DMS153 (cell line): ENCODE measurements at places on chromosomes 2 and 18.
A peak's percentile ranks its signal among the peaks of the same experiment; 100 is the strongest.

DNA sequence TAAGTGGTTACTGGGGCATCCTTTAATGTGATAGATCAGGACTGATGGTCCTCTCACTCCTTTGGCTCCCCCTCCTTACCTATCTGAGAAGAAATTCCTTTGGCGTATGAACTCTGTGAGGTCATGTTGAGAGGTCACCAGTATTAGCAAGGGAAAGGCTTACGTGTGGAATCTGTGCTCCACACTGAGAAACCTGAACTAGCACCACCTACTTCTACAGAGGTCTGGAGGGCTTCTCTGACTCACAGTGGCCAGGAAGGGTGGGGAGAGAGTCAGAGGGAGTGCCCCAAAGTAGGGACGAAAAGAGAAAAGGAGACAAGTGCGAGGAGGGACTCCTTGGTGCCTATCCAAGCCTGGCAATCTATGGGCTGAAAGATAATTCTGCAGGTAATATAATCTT, 348.6 kb downstream of the TNS1 start:
- DNase-seq: no peak

- DNase-seq: no peak
Measured at GRCh38 chr18:75962036-75962572, 532.9 kb downstream of the ZNF516 start.

GRCh38 chr2:73285159-73285739, 971 bp upstream of the FBXO41 start:
- DNase-seq: no peak

DNA sequence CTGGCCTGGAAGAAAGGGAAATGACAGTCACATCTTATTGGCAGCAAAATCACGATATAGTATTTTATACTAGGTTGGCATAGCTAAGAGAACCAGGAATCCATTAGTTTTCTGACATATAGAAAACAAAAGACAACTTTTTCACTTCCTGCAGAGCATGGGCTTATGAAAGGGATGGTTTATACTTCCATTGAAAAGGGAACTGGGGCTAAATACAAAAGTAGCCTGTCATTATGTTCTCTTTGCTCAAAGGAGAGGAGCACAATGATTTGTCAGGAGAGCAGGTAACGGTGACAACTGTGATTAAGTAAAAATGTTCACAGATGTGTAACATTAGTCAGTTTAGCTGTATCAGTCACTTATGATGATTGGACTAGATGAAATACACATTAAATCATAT, 46.4 kb downstream of the SLC25A12 start:
- no peak for DNase-seq

DNA sequence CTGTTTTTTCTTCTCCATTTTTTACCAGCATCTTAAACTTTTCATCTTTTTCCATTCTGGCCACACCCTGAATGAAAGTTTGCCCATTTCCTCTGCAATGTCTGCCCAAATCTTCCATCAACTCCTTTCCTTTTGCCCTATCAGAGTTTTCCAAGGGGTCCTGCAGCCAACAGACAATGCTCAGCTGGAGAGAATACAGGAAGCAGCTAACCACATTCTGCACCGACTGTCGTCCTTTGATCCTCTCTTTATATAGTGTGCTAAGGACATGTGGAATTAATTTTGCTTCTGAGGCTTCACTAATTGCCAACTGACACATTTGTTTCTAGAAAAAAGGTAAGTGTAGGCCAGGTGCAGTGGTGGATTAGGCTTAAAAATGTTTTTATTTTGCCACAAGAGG, 50.5 kb upstream of the DLX2 start:
- DNase-seq: no peak

GRCh38 chr2:74464406-74464805, 776 bp downstream of the MOGS start:
- DNase-seq: no peak

DNA sequence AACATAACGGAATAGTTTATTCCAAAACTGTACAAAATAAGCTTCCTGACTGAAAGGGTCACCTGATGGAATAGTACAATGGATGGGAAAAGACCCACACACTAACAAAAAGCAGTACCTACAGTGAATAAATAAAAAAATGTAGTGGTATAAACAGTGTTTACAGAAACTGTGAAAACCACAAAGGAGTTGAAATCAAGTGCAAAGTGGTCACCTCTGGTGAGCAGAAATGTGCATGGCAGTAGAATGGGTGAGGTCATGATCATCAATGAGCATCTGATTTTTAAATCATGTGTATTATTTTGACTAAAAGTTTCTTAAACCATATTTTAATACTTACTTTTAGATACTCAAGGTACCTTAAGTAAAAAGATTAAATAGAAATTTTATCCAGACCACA, 11.4 kb downstream of the WDSUB1 start:
- DNase-seq: no peak

DNA sequence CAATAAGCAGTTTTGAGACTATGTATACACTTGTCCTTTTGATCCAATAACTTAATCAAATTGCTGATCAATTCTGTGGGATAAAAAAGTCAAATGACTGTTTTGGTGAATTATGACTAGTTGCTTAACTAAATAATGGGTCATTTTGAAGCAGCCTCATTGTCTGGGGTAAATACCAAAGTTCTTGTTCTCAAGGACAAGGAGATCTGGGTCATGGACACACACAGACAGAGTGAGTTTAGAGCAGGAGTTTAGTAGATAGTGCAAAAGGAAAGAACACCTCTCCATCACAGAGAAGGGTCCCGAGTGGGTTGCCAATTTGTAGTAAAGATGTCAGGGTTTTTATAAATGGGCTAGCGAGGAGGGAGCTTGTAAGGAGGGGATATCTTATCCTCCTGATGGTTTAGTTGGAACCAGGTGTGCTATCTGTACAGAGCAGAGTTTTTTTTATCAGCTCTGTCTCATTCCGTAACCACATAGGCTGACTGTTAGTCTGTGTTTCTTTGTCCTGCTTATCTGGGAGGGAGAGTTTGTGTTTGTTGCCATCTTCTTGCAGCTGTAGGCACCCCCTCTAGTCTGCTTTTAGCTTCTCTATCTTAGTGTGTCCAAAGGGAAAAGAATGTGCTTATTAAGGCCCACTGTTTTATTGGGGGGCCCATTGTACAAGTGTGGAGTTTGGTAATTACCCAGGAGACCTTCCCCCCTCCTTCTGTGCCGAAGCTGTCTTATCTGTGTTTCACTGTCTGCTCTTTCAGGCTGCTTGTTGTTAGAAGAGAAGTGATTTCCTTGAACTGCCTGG, 48.7 kb upstream of the C1GALT1C1L start:
- no peak for DNase-seq

GRCh38 chr18:34977838-34978532, 63.2 kb upstream of the MAPRE2 start:
- DNase-seq: peak; percentile 23

- DNase-seq: no peak
Measured at GRCh38 chr2:182359027-182359989, 67.5 kb downstream of the PDE1A start.

DNA sequence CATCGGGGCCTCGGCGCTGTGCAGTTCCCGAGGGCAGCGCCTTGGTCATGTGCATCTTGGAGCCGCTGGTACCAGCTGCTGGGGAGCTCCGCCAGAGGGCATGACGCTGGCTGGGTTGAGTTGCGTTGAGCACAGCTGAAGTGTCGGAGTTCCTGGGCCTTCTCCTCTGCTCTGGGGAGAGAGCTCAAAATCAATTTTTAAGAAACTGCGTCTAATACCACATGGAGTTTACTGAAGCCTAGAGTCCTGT, 48.7 kb downstream of the GREB1 start:
- DNase-seq: no peak

DNA sequence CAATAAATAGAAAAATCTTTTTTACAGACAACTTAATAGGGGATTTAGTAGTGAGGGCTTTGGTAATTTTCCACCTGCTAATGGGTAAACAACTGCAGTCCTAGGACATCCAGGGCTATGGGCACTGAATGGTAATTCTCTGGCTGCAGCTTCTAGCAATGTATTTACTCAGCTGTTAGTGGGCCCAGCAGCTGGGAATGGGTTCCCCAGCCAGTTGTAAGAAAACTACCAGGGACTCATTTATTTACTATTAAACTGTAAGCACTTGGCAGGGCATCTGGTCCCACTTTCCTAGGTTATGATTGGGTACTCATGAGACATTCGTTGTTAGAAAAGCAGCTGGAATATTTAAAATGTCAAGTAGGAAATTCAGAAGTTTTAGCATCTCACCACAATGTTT, 363.8 kb upstream of the TRIB2 start:
- DNase-seq: peak; percentile 96

DNA sequence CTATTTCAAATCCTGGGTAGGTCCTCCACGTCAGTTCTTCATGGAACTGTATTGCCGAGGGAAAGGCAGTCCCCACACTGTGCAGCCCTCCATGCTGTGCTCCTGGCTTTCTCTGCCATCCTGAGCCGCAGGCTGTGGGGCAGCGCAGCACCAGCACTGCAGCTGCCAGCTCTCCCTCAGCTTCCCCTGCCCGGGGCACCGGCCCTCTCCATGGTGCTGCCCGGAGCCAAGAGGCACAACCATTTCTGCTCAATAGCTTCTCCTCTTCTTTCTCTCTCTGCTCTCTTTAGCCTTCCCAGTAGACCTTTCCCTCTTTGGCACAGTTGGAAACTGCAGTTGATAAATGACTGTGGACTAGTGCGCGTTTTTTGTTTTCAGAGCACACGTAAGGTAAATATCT, 12.1 kb downstream of the ANKRD23 start:
- no peak for DNase-seq

DNA sequence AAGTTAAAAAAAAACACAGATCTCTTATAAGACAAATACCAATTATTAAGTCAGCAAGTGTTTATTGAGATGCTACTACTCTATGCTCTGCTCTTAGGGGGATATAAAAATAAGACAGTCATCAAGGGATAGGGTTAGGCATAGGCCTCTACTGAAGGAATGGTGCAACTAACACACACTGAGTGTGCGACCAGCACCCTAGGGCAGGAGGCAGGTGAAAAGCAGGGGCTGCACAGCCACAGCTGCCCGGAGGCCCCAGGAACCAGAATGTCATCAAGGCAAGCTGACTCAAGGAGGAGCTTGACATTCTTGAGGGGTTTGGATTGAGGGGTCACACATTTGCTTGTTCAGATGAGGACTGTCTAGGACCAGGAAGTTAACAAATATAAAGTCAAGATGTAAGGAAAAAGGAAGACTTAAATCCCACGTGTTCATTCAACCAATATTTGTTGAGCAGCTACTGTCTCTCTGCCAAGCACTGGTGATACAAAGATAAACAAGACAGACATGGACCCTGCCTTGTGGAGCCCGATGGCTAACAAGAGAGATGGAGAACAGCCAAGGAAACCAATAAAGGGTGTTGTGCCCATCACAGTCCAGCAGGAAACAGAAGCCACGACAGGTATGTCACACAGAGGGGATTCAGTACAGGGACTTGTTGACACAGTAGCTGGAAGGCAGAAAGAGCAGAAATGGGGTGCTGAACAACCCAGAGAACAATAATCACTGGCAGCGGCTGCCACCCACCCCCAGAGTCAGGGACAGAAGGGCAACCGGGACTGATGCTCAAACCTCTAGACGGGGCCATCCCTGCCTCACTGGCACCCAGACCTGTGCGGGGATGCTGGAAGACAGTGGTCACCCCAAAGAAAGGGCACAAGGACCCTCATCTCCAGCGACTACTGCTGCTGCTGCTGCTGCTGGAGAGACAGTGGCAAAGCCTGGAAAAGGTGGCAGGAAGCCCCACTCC, 45.8 kb upstream of the MAL start:
- no peak for DNase-seq

- DNase-seq: no peak
Measured at GRCh38 chr2:180450841-180451240, 443.7 kb upstream of the CWC22 start.

GRCh38 chr2:99159594-99159993, 4.8 kb downstream of the LIPT1 start:
- DNase-seq: no peak

DNA sequence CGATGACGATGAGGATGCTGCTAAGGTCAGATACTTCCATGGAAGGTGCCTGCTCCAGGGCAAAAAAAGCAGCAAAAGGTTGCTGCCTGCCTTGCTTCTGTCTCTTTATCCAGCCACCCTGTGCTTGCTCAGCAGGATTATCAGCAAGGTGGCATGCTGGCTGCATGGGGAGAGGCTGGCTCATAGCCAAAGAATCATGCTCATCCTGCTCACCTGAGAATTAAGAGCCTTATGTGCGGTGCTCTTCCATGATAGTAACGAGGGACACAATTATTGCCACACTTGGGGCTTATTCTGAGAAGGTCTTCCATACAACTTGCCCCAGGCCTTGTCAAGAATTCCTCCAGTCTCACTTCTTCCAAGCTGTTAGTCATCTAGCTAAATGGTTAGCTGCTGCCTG, 60.4 kb upstream of the SEC11C start:
- DNase-seq: peak; percentile 81

- no peak for DNase-seq
Measured at GRCh38 chr2:55049821-55050099, 491 bp downstream of the RTN4 start.

DNA sequence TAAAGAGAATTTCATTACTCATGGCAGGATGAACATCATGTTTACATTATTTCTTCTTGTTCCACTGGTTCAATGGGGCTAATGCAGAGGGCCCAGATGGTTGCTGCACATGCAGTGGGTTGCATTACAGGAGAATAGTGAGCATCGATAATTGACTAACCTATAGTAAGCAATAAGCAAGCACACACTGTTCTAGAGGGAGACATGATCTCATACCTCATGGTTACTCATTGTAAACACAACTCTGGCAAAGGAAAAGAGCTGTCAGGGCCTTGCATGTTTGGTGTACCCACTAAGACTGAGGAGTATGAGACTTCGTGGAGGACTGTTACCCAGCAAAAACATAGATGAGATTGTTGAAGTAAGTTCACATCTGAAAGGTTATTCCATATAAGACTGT, 885.6 kb upstream of the VRK2 start:
- DNase-seq: no peak

GRCh38 chr2:205878999-205879762, 196.9 kb downstream of the NRP2 start:
- DNase-seq: peak; percentile 41

DNA sequence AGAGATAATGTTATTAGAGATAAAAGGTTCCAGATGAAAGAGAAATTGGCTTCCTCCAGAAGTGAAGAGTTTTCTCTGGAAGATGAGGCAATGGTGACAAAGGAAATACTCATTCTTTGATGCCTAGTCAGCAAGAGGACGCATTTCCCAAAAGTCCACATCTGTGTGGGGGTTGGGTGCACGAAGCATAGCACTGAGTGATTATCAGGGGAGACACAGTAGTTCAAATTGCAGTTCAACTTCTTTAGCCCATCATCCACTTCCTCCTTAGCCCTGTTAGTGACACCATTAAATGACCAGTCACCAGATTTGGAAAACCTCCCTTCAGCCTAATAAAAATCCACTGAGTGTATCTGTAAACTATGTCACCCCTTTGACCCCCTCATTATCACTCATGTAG, 80.9 kb upstream of the PHLPP1 start:
- no peak for DNase-seq

GRCh38 chr2:148501545-148501944, 143.0 kb upstream of the EPC2 start:
- no peak for DNase-seq

GRCh38 chr18:56202678-56203077, 435.7 kb downstream of the TXNL1 start:
- no peak for DNase-seq

DNA sequence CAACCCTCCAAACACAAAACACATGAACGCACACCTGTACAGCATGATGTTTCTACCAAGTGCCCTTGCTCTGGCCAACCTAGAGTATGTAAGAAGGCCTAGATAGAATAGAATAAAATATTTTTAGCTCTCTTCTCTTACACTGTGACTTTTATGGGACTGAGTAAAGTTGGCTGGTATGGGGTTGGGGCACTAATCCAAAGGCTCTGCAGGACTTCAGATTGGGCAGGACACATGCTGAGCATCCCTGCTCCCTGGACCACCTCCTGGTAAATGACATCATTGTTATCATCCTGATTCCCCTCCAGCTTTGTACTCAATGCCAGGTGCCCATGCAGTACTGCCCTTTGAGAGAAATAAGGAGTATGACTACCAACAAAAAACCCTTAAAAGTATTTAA, 322.2 kb downstream of the SLC8A1 start:
- DNase-seq: no peak
